ENCODE measurements at places on chromosomes 1 and 21. TPM values are rescaled to one million over a fixed set of nuclear protein-coding genes. Genes with fewer than 3 reads are reported as not detected.

TLCD4 gene
- not detected for total RNA-seq

DNA sequence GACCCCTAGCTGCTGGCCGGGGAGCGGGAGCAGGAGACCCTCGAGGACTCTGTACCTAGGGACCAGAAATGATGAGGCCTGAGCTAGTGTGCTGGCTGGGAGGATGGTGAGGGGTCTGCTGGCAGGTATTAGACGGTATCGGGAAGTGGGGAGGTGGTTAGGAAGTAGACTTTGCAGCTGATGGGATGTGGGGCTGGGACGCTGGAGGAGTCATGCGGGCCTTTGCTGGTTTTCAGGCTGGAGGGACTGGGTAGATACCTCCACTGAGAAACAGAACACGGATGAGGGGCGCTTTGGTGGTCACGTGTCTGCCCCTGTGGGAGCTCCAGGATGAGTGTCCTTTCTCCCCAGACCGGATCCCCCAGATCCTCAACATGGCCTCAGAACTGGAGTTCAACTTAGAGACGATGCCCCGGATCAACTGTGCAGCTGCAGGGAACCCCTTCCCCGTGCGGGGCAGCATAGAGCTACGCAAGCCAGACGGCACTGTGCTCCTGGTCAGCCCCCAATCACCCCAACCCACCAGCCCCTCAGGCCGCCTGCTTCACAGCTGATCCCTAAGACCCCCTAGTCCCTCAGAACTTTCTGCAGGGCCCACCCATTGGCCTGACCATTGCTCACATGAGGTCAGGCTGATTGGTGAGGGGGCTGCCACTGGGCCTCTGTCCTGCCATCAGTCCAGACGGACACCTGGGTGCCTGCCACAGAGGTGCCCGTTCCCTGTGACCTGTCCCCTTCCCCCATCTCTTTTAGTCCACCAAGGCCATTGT lies 8.0 kb downstream of the TIE1 start:
- no peaks in the 10 kb centered on the region for H3K36me3 ChIP-seq
- no peaks in the 10 kb centered on the region for H3K27me3 ChIP-seq
- H3K4me1 ChIP-seq = no peaks in the 10 kb centered on the region

GRCh38 chr1:11668516-11668915 lies 4.5 kb downstream of the FBXO6 start:
- H3K27ac ChIP-seq = no peak overlapping the region
- DNase-seq = no peak
- peaks cover 10% of the 10 kb centered on the region for H3K4me1 ChIP-seq
- H3K27me3 ChIP-seq = no peaks in the 10 kb centered on the region

DNA sequence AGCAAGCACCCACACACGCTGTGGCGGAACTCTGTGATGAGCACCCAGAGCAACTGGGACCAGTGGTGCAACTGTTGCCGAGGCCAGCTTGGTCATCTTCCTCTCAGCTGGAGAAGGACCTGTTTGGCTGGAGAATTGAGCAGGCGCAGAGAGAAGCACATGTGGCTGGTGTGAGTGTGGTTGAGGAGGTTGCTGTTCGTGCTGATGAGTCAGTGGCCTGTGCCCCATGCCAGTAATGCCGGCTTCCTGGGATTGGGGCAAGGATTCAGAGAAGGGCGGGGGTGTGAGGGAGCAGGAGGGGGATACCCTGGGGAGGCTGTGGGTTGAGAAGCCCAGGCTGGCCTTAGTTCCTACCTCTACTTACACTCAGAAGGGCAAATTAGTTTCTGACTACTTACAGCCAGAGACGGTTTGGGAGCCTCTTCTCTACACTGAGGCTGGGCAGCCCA lies 57.5 kb upstream of the EPS8L3 start:
- peaks cover 3% of the 10 kb centered on the region for H3K4me1 ChIP-seq
- no peak overlapping the region for H3K27ac ChIP-seq
- no peaks in the 10 kb centered on the region for H3K27me3 ChIP-seq
- no peak for DNase-seq
- no peak overlapping the region for H3K4me3 ChIP-seq
- no peaks in the 10 kb centered on the region for H3K36me3 ChIP-seq
